ENCODE measurements at places on chromosomes 11 and 22.
A peak's percentile ranks its signal among the peaks of the same experiment; 100 is the strongest.

DNA sequence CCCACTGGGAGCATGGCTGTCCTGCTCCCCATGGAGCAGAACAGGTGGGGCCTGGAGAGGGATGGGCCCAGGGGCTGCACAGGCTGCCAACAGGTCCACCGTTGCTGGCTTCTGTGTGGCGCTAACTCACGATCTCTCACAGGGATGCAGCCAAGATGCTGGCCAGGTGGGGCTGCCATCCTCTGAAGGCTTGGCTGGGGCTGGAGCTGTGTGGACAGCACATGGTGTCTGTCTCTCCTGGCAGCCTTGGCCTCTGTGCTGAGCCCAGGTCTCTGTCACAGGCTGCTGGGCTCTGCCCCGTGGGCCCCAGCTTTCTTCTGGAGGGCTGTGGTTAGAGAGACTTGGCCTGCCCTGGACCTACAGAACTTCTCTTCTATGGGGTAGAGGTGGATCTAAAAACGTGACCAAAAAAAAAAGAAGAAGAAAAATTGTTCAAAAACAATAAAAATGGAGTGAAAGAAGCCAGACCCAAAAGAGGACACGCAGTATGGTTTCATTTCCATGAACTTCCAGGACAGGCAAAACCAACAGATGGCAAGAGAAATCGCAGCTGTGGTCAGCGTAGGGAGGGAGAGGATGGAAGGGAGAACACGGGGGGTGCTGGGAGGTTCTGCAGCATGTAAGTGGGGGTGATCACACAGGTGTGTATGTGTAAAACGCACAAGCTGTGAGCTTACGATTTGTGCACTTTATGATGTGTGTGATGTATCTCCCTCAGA lies 12.2 kb downstream of the PARVG start:
- no peak for DNase-seq

- DNase-seq: no peak
These were observed 14.7 kb upstream of the MAPK1 start for GRCh38 chr22:21881841-21882753.

DNA sequence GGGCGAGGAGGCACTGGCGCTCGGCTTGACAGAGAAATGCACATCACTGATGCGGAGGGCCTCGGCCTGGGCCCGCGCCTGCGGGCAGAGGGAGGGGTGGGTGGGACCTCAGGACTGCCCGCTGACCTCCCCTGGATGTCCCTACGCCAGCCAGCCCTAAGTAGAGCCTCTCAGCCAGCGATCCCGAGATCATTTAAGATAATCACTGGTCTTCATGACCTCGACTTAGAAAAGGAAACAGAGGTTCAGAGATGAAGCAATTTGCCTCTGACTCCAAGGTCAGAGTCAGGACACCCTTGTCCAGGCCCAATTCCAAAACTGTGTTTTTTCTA lies 4.9 kb downstream of the CBX6 start:
- DNase-seq: no peak

DNA sequence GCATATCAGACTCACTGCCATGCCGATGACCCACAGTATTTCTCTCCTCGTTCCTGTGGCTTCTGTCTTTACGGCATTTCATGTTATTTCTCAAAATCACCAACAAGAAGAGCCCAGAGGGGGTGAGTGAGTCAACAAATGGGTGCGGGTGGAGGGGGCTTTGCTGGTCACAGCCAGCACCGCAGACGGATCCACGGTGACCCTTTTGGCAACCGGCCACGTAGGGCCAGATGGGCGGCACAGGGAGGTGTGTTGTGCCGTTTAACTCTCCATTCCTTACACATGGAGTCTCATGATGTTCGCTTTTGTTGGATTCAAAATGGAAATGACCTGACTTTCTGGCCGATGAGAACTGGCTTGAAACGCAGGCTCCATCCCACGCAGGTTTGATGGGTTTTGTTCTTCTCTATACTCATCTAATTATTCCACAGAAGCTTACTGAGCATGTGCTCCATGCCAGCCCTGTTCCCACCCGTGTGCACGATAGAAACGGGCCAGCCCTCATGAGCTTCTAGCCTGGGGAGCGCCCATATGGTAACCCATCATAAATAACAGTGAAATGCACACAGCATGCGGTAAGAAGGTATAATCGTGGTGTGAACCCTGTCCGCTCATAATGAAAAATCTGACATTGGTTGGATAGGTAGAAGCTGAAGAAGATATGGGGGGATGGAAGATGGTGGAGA lies 319.9 kb downstream of the BRD1 start:
- DNase-seq: no peak

DNA sequence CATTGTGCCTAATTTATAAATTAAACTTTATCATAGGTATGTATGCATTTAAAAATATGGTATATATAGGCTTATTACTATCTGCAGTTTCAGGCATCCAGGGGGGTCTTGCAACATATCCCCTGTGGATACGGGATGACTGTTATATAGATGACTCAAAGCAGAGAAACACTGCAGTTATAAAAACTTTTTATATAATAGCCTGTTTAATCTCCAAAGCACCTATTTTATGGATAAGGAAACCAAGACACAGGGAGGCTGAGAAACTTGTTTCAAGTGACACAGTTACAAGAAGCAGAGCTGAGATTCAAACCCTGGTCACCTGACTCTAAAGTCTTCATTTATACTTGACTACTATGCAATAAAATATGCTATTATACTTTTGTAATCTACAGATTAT lies 897.7 kb downstream of the KCNA4 start:
- no peak for DNase-seq

DNA sequence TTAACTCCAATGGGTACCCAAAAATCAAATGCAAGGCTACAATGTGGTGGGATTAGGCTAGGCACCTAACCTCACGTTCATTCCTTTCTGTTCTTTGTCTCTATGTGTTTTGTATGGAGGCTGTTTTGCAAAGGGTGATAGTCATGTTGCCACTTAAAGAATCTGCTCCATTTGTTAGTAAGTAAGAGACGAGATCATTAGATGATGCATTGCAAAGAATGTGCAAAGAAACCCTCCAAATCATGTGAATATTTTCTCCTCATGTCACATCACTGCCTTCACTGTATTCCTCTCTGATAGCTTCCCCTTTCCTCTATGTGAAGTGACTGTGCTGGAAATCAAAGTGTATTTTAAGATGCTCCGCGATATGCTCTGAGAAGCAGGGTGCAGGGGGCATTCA lies 11.9 kb downstream of the SYT13 start:
- DNase-seq: no peak

DNA sequence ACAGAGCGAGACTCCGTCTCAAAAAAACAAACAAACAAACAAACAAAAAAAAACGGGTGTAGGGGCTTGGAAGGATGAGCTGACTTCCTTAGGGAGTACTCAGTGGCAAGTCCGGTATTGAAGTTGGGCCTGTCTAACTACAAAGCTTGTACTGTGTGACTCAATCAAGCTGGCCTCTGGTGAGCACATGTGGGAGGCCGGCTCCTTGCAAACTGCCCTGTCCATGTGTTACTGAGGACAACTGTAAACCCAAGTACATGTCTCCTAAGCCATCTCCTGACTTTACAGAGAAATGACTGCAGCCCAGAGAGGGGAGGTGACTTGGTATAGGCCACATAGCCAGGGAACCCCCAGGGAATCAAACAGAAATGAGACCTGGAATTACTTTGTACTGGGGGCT lies 11.6 kb downstream of the RIBC2 start:
- peak; percentile 3 for DNase-seq

DNA sequence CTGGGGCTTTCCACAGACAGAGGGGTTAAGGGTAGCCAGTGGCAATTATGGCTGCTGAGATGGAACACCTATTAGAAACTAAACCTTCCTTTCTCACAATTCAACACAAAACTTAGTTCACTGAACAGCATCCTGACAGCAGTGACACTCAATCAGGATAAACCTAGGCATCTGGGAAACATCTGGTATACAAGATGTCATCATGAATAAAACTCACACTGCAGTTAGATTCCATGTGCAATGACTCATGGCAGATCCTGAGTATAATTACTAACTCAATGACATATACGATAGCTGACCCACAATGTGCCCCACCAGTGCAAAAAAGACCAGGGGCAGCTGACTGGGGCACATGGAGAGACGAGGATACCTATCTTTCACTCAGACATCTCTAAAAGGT lies 17.7 kb downstream of the RBFOX2 start:
- no peak for DNase-seq

DNA sequence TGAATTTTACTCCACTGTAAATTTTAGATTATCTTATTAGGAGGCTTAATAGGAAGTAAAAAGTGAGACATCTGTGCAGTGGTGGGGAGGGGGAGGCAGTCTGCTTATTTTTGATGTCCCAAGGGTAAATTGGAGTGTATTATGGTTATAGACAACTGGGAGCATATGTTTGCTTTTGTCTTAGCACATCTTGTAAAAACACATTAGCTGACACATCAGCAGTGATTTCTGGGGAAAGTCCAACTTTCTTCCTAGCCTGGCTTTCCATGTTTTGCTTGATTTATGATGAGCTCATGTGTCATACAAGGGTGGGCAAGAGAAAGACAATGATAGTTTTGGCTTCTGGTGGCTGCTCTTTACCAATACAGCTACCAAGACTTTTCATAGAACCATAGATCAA lies 4.0 kb downstream of the ANO3 start:
- DNase-seq: no peak

Data from activated T-cell treated with anti-CD3 and anti-CD28 coated beads, Interleukin-2, amount 50 U/mL, for 48 hours (primary cell).